ENCODE measurements at places on chromosomes 1 and 21.

- DNase-seq = no peak
These were observed 93.2 kb downstream of the ARHGEF10L start for GRCh38 chr1:17632541-17633184.

GRCh38 chr1:101314244-101314643 lies 77.4 kb downstream of the S1PR1 start:
- DNase-seq = no peak

- no peak for DNase-seq
These were observed 45.9 kb upstream of the COL6A2 start for GRCh38 chr21:46051821-46052675.

DNA sequence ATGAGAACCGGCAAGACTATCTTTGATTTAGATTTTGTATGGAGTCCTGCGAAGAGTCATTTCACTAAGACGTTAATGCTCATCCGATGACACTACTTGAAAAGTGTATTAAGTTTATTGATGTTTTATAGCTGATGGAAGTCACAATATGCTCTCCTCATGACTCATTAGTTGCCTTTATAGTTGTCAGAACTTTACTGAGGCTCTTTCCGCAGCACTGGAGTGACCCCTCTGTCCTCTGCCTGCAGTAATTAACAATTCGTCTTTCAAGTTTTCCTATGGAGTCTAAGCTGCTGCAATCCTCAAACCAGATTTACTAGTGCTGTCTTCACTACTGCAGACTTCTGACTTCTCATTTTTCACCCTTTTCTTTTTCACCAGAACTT lies 853 bp downstream of the USP16 start:
- no peak for DNase-seq

GRCh38 chr1:10773376-10773775 lies 23.1 kb downstream of the CASZ1 start:
- no peak for DNase-seq

DNA sequence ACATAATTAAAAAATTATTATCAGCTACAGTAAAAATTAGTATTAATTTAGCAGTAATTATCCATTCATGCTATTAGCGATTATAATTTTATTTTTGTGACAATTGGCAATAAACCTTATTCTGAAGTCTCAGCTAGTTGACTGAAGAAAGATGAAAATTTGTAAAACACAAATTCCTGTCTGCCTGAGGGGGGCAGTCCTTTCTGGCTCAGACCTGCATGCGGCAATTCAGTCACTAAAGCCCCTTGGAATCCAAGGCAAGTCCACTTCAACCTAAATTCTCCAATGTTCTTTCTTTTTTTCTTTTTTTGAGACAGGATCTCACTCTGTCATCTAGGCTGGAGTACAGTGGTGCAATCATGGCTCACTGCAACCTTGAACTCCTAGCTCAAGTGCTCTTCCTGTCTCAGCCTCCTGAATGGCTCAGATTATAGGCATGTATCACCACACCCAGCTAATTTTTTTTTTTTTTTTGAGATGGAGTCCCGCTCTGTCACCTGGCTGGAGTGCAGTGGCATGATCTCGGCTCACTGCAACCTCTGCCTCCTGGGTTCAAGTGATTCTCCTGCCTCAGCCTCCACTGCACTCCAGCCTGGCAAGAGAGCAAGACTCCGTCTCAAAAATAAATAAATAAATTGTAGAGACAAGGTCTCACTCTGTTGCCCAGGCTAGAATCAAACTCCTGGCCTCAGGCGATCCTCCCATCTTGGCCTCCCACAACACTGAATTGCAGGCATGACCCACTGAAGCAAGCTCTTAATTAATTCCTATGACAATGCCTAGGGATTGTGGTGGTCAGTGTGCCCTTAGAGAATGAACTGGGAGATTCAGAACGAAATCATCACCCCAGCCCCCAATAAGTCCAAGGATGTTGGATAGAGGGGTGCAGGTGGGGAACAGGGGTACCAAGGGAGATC lies 24.2 kb upstream of the ITPKB start:
- DNase-seq = no peak

GRCh38 chr1:230067419-230067870 lies 407 bp downstream of the GALNT2 start:
- peak; percentile 44 for DNase-seq

DNA sequence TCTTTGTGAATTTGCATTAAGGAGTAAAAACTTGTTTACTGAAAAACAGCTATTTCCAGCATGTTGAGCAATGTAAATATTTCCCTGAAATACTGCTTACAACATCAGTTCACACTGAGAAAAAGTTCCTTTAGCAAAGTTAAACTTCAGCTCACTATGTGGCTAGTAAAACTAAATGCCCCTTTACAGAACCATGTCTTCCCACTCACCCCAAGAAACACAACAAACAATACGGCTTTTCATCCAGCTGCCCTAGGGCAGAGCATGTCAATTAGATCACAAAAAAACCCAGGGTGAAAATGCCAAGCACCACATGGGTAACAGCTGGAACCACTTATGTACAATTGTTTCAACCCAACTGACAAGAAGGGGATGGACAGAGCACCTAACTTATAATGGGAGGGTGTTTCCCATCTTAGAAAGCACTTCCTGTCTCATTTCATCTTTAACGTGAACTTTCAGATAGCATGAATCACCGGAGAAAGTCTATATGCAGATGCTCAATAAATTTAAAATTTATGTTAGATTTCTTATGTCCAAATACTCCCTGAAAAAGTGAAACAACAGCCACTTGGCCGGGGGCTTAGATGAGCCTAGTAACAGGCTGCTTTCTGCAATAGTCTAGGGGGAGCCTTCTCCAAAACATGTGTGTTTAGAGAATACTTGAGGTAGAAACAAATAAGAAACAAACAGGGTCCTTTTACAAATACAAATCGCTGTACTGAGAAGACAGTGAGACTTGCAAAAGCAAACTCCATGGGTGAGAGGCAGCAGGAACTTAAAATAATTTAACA lies 6.6 kb downstream of the NID1 start:
- no peak for DNase-seq
